ENCODE measurements at places on chromosomes 2 and 18. TPM values are rescaled to one million over a fixed set of nuclear protein-coding genes. Genes with fewer than 3 reads are reported as not detected.

- DNase-seq = no peak
- H3K27me3 ChIP-seq = no peaks in the 10 kb centered on the region
- no peaks in the 10 kb centered on the region for H3K4me1 ChIP-seq
- H3K36me3 ChIP-seq = no peaks in the 10 kb centered on the region
- no peak overlapping the region for H3K27ac ChIP-seq
These were observed 106.9 kb downstream of the ZNF521 start for GRCh38 chr18:25244924-25245698.

GRCh38 chr18:76496194-76496890, 1.3 kb upstream of the ZNF516 start:
- no peaks in the 10 kb centered on the region for H3K27me3 ChIP-seq
- H3K27ac ChIP-seq = peak overlapping the region; percentile 88

- no peaks in the 10 kb centered on the region for H3K27me3 ChIP-seq
- H3K4me3 ChIP-seq = no peak overlapping the region
- H3K4me1 ChIP-seq = no peaks in the 10 kb centered on the region
- no peaks in the 10 kb centered on the region for H3K36me3 ChIP-seq
- DNase-seq = no peak
These were observed 19.3 kb downstream of the TRABD2A start for GRCh38 chr2:84861539-84861938.

DNA sequence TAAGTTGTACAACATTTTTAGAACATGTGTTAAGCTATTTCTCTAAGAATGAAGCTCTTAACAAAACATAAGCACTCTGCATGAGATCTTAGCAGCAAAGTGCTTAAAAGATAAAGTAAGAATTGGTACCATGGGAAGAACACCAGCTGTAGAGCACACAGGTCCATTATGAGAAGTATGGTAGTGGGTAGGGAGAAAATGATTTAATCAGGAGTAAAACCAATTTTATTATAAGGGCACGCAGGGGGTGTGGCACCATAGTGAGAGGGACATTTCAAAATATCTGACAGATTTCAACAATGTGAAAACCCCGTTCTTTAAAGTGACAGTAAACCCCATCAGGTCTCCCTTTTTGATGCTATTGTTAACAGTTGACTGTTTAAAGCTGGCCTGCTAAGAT, 492.9 kb downstream of the ARHGAP15 start:
- no peak overlapping the region for H3K4me3 ChIP-seq
- no peaks in the 10 kb centered on the region for H3K27me3 ChIP-seq
- no peaks in the 10 kb centered on the region for H3K4me1 ChIP-seq
- no peak overlapping the region for H3K27ac ChIP-seq
- no peak for DNase-seq

DNA sequence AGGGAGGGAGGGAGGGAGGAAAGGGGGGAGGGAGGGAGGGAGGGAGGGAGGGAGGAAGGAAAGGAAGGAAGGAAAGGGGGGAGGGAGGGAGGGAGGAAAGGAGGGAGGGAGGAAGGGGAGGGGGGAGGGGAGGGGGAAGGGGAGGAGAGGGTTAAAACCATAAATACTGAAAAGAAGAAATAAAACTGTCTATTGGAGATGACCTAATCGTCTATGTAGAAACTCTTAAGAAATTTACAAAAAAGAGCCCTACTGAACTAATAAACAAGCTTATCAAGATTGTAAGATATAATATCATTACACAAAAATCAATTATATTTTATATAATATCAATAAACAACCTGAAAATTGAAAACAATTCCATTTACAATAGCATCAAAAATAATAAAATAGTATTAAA, 32.3 kb upstream of the CTDP1 start:
- no peak overlapping the region for H3K4me3 ChIP-seq
- H3K27ac ChIP-seq = no peak overlapping the region
- no peak for DNase-seq

DNA sequence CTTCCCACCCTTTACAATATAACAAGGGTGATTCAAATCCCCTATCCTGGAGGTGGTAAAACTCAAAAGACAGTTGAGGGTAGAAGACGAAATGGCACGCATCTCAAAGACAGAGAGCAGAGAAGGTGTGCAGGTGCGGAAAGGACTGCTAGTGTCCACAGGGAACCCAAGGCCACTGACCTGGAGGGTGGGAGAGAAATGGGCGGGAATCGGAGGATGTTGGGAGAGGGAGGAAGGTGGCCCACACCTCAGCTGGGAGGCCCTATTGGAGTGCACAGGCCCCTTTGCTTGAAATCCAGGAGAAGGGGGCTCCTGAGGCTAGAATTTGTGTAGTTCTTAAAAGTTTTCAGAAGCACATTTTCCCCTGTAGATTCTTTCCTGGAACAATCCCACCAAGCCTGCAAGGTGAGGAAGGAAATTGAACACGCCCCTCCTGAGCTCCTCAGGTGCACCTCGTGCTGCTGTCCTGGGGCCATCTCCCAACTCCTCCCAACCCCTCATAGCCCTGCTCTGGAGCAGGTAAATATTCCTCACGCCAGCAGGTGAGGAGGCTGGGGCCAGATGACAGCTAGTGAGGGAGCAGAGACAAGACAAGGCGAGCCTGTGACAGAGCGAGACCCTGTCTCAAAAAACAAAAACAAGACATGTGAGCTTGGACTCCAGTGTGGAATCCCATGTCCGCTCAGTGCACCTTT, 99.3 kb downstream of the MCFD2 start:
- no peak for DNase-seq
- H3K27me3 ChIP-seq = peaks cover 1% of the 10 kb centered on the region
- H3K4me1 ChIP-seq = no peaks in the 10 kb centered on the region
- no peak overlapping the region for H3K27ac ChIP-seq

DNA sequence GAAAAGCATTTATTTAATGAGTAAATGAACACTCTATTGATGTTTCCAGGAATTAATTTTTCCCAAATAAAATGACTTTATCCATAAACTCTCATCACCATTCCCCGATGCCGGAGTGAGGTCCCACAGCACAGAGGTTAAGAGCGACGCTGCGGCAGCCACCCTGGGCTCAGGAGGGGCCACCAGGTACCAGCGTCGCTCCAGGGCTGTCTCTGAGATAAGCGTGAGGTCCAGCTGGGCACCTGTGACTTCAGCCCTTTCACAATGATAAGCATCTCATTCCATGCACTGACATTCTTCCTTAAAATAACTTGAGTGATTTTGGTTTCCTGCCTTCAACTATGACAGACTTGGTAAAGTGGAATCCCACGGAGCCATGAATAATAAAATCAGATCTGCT, 182.1 kb downstream of the TWIST2 start:
- no peak overlapping the region for H3K27ac ChIP-seq
- H3K36me3 ChIP-seq = no peaks in the 10 kb centered on the region
- H3K4me3 ChIP-seq = no peak overlapping the region

DNA sequence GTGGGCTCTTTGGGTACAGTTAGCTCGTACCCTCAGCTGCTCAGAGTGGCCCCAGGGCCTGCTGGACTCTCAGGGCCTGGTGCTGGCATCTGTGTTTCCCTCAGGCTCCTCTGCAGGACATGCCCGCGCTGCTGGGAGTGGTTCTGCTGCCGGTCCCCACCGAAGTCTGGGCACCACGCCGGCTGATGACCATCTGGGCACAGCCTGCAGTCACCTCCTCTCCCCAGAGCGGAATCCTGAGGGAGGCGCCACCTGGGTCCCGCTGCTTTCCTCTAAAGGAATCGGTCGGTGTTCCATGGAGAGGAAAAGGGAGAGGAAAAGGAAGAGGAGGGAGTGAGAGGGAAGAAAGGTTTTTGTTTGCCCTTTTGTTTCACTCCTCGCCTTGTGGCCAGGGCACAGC, 43.6 kb downstream of the MC2R start:
- H3K27ac ChIP-seq = no peak overlapping the region
- no peak overlapping the region for H3K4me3 ChIP-seq
- H3K27me3 ChIP-seq = peaks cover 19% of the 10 kb centered on the region
- DNase-seq = no peak

DNA sequence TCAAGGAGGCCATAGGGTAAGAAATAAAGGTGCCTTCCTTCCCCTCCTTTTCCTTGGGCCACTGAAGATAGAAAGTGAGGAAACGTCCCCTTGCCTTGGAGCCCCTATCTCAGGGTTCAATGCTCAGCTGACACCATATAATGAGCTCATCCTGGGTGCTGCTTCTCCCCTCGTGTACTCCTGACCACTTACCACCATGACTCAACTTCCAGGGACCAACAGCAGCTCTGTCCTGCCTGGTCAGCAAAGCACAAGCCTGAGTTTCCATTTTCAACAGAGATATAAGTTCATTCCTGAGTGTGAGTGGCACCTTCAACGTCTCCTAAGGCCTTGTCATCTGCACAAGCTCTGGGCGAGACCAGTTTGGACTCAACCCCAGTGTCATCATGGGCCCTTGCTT, 151.2 kb downstream of the CAPN13 start:
- no peaks in the 10 kb centered on the region for H3K27me3 ChIP-seq
- H3K27ac ChIP-seq = no peak overlapping the region
- H3K4me1 ChIP-seq = no peaks in the 10 kb centered on the region
- no peak for DNase-seq
- H3K4me3 ChIP-seq = no peak overlapping the region
- H3K36me3 ChIP-seq = no peaks in the 10 kb centered on the region

DNA sequence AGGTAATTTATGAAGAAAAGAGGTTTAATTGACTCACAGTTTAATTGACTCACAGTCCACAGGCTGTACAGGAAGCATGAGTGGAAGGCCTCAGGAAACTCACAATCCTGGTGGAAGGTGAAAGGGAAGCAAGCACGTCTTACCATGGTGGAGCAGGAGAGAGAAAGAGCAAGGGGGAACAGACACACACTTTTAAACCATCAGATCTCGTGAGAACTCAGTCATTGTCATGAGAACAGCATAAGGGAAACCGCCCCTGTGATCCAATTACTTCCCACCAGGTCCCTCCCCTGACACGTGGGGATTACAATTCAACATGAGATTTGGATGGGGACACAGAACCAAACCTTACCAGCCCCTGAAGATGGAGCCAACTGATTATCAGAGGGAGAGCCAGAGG, 11.2 kb upstream of the PUM2 start:
- H3K4me3 ChIP-seq = no peak overlapping the region
- no peaks in the 10 kb centered on the region for H3K27me3 ChIP-seq
- DNase-seq = no peak
- H3K4me1 ChIP-seq = peaks cover 27% of the 10 kb centered on the region

GRCh38 chr2:38360177-38360576, 16.9 kb downstream of the ATL2 start:
- H3K27me3 ChIP-seq = no peaks in the 10 kb centered on the region
- H3K4me1 ChIP-seq = no peaks in the 10 kb centered on the region
- H3K4me3 ChIP-seq = no peak overlapping the region
- H3K36me3 ChIP-seq = 0 out of 2 replicates have a peak, but pooled peaks cover 1% of the 10 kb centered on the region
- DNase-seq = no peak
- H3K27ac ChIP-seq = no peak overlapping the region

GRCh38 chr18:55790296-55790695, 202.3 kb upstream of the TCF4 start:
- DNase-seq = no peak
- no peaks in the 10 kb centered on the region for H3K27me3 ChIP-seq
- H3K27ac ChIP-seq = no peak overlapping the region
- no peaks in the 10 kb centered on the region for H3K36me3 ChIP-seq
- no peak overlapping the region for H3K4me3 ChIP-seq

- H3K36me3 ChIP-seq = no peaks in the 10 kb centered on the region
- no peak overlapping the region for H3K4me3 ChIP-seq
- H3K27me3 ChIP-seq = no peaks in the 10 kb centered on the region
- no peak for DNase-seq
These were observed 738.1 kb upstream of the NXPH2 start for GRCh38 chr2:139518321-139518720.

DNA sequence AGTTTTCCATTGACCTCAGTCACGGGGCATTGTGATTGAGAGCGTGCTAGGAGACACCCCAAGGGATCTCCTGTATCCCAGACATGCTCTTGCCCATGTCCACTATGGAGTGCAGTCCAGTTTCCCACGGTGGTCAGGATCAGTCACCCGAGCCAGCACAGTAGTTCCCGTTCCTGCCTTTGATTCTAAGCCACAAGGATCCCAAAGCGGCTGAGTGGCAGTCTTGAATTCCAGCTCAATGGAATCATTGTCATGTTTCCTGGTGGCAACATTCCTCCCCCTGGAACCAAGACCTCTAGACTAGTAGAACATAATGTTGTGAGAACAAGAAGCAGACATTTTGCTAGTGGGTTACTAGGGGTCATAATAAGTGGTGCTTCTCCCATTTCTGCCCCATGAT, 154.3 kb downstream of the SEPTIN10 start:
- no peak overlapping the region for H3K27ac ChIP-seq
- no peaks in the 10 kb centered on the region for H3K36me3 ChIP-seq

- DNase-seq = no peak
- H3K27me3 ChIP-seq = no peaks in the 10 kb centered on the region
- H3K4me1 ChIP-seq = no peaks in the 10 kb centered on the region
- H3K4me3 ChIP-seq = no peak overlapping the region
- no peaks in the 10 kb centered on the region for H3K36me3 ChIP-seq
- no peak overlapping the region for H3K27ac ChIP-seq
These were observed 47.4 kb downstream of the NTSR2 start for GRCh38 chr2:11622611-11623010.

- peak overlapping the region; percentile 38 for H3K27ac ChIP-seq
- no peaks in the 10 kb centered on the region for H3K36me3 ChIP-seq
- H3K4me3 ChIP-seq = no peak overlapping the region
- DNase-seq = peak; percentile 67
- H3K4me1 ChIP-seq = peaks cover 19% of the 10 kb centered on the region
These were observed 112.4 kb downstream of the MIB1 start for GRCh38 chr18:21853016-21853415.

- no peak overlapping the region for H3K27ac ChIP-seq
- H3K4me1 ChIP-seq = no peaks in the 10 kb centered on the region
- no peak for DNase-seq
- no peak overlapping the region for H3K4me3 ChIP-seq
- H3K36me3 ChIP-seq = no peaks in the 10 kb centered on the region
- no peaks in the 10 kb centered on the region for H3K27me3 ChIP-seq
These were observed 54.7 kb downstream of the MDH1 start for GRCh38 chr2:63643486-63643885.

GRCh38 chr2:134700730-134701129, 18.1 kb downstream of the TMEM163 start:
- no peaks in the 10 kb centered on the region for H3K4me1 ChIP-seq
- H3K27ac ChIP-seq = no peak overlapping the region
- no peak for DNase-seq
- H3K36me3 ChIP-seq = no peaks in the 10 kb centered on the region
- no peaks in the 10 kb centered on the region for H3K27me3 ChIP-seq
- H3K4me3 ChIP-seq = no peak overlapping the region

DNA sequence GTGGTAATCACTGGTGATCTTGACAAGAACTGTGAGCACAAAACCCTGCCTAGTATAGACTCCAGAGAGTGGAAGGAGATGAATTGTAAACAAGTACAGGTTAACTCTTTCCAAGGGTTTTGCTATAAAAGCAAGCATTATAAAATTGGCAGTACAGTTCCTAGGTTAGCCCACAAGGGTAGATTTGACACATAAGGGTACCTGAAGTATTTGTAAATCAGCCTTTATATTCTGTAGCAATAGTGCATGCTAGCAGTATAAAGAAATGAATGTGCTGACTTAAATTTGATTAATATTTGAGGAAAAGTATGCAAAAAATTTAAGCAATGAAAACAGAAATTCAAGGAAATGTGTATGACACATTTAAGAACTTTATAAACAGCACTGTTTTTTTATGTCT, 42.4 kb downstream of the SP3 start:
- H3K27me3 ChIP-seq = no peaks in the 10 kb centered on the region
- peaks cover 7% of the 10 kb centered on the region for H3K36me3 ChIP-seq
- H3K4me1 ChIP-seq = peaks cover 5% of the 10 kb centered on the region

The PLCD4 gene
- total RNA-seq = not detected

The TAF4B gene
- 11.4 TPM for total RNA-seq

The AQP12A gene
- total RNA-seq = not detected

The DCDC2C gene
- total RNA-seq = not detected

The IFIH1 gene
- total RNA-seq = 35.1 TPM

The HSBP1L1 gene
- 4.9 TPM for total RNA-seq

The MOCOS gene
- total RNA-seq = 0.38 TPM

The PELI1 gene
- 54.6 TPM for total RNA-seq

The CTDP1 gene
- total RNA-seq = 31.3 TPM

The EFR3B gene
- 3.5 TPM for total RNA-seq

The CAPN13 gene
- total RNA-seq = not detected

The STAM2 gene
- total RNA-seq = 21.5 TPM

The TMEM131 gene
- 46.8 TPM for total RNA-seq

The DNAH6 gene
- total RNA-seq = 0.31 TPM
